ENCODE measurements at places on chromosomes 11 and 22.

DNA sequence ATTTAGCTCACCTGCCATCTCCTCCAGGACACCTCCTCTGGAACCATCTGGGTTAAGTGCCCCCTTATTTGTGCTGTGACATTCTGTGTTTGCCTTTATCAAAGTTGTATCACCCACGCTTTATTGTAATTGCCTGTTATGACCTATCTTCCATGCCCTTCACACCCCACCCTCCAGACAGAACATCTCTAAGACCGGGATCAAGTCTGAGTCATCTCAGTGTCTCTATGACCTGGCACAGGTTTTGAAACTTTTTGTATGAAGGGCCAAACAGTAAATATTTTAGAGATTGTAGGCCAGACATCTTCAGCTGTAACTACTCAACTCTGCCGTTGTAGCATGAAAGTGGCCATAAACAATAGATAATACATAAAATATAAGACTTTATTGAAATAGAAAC lies 161.8 kb downstream of the SPON1 start:
- no peak for DNase-seq

- DNase-seq: no peak
Observed at GRCh38 chr22:50218996-50219727, 18.4 kb downstream of the SELENOO start.

GRCh38 chr11:1887451-1888346 lies 4.0 kb downstream of the PRR33 start:
- no peak for DNase-seq

- no peak for DNase-seq
Observed at GRCh38 chr11:128208329-128209137, 378.8 kb downstream of the ETS1 start.

DNA sequence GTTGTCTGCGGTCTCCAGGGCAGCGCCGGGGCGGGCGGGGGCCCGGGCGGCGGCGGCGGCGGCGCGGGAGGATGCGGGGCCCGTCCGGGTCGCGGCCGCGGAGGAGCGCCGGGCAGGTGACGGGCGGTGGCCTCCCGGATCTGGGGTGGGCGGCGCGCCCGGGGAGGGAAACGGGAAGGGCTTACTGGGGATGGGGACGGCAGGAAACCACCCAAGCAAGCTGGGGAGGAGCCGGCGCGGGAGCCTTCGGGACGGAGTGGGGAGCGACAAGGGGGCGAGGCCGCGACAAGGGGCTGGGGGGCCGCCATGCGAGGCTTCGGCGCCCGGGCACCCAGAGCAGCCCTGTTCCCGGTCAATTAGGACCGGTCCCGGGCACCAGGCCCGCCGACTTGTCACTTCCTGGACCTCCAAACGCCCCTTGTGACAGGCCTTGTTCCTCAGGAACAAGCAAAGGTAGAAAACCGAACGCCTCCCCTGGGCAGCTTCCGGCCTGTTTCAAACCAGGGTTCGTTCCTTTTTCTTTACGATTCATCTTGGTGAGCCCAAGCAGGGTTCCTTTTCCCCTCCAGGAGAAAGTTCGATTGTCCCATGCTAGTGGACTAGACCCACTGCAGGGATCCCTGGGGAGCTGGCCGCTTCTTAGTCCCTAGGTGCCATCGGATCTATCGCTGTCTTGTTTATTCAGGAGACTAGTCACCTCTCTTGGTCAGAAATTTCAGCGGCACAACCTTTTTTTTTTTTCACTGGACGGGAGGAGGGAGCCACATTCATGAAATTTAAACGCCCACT lies 492 bp downstream of the JHY start:
- no peak for DNase-seq

DNA sequence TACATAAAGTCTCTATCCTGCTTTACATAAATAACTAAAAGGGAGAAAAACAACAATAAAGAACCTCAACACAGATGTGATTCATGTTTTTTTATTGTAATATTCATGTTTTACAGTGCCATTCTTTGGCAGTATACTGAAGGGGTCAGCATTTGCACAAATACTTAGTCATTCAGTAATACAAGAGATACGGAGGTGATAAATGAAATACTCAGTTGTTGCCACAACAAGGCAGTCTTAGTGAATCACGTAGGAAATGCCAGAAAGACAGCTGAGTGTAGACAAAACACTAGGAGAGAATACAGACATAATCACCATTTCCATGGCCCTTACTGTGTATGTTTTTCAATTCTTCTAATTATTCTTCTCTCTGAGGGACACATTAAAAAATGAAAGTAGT lies 910.4 kb downstream of the METTL15 start:
- no peak for DNase-seq

DNA sequence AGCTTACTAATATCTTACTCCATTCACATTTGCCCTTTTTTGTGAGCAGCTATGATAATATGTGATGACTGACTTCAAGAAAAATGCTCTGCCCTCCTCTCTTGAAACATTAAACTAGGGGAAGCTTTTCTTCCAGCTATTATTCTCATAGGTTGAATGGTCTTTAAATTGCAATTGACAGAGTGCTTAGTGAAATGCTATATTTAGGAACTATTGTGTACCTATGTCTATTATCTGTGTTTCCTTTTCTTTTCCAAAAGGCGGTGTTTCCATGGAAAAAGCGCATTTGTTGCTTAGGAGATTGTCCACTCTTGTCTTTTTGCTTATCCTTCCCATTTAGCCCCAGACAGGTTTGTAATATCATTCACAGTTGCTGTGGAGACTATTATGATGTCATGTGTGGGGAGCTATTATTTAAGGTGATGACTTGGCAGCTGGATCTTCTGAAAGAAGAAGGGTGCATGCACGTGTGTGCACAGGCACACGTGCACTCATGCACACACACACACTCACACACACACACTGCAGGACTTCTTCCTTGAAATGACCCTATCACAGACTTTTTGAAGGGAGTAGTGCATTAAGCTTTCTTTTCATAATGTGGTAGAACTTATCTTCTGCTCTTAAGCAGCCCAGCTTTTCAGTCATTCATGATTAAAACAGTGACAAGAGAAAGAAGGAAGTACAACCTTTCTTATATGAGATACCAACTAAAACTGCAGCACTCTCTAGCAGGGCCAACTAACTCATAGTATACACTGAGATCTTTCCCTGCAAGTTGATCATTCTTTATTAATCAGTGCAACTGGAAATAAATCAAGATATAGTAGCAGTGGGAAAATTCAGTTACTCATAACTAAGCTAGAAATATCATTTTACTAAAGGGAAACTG lies 340.8 kb upstream of the MTNR1B start:
- DNase-seq: no peak

GRCh38 chr11:21250196-21250595 lies 580.8 kb downstream of the NELL1 start:
- DNase-seq: no peak
